ENCODE measurements at places on chromosomes 5 and 9.

DNA sequence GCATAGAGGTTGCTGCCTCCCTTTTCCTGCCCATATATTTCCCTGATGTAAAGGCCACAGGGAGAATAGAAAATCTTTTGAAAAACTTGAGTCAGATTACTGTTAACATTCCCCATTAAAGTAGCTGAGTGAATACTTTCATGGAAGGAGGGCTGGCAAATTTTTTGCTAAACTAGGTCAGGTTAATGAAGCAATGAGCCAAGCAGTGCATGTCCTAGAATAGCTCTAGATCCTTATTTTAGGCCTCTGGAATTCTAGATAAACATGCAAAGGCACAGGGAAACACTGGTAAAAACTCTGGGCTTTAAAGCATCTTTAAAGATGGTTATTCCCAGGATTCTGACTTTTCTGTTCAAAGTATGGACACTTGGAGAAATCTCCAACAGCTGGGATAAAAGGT lies 27.9 kb downstream of the TTC1 start:
- no peak for DNase-seq

DNA sequence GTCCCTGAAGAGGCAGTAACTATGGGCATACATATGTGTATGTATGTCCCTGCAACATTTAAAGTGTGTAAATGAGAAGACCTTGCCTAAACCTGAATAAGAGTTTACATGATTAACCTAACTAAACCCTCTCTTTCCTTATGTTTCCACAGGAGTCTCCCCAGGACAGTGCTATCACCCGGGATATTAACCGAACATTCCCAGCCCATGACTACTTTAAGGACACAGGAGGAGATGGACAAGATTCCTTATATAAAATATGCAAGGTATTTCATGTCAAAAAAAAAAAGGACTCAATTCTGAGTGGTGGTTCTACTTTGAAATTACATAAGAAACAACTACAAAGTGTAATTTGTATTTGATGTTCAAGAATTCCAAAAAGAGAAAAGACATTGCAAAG lies 31.7 kb downstream of the GPR21 start:
- no peak for DNase-seq

DNA sequence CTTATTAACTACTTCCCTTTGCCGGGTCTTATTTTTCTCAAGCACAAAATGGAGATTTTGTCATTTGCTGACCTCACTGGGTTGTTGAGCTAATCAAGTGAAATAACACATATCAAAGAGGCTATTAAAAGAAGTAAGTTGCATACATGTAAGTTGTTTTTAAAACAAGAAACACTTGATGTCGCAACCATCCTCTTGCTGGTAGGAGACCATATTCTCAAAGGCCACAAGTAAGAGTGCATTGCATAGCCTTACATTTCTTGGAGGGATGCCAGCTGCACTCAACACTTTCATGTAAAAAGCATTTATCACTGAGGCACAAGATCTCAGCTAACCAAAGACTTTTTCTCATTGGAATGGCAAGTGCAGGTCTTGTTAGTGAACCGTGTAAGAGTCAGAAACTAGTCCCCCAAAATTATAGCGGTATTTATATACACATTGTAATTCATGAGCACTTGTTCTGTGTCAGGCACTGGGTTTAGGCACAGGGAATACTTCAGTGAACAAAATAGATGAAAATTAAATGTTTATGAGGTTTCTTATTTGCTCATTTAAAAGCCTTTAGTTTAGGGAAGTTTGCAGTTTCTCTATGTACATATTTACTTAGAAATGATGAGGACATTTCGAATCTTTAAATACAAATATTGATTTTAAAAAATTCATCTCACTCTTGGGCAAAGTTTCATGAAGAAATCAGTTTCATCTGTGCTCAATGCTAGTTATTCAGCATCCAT lies 72.0 kb downstream of the ZFAND5 start:
- no peak for DNase-seq

- DNase-seq, result no peak
These were observed 5.8 kb upstream of the CRHBP start for GRCh38 chr5:76947082-76947503.

DNA sequence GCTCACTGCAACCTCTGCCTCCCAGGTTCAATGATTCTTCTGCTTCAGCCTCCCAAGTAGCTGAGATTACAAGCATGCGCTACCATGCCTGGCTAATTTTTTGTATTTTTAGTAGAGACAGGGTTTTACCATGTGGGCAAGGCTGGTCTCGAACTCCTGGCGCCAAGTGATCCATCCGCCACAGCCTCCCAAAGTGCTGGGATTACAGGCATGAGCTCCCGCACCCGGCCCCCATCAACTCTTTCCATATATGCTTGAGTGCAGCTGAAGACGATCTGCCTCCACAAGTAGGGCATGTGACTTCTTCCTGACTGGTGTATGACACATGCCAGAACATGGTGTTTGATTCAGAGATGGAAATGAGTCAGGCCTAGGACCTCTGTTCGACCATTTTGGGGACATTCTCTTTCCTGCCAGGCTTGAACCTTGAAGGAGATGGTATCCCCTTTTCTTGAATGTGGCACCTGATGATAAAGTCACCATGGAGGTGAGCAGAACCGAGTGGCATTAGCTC lies 7.5 kb upstream of the CNOT6 start:
- no peak for DNase-seq

- no peak for DNase-seq
These were observed 22.9 kb upstream of the TEX10 start for GRCh38 chr9:100375658-100376057.
